ENCODE measurements at places on chromosomes 11 and 22.

DNA sequence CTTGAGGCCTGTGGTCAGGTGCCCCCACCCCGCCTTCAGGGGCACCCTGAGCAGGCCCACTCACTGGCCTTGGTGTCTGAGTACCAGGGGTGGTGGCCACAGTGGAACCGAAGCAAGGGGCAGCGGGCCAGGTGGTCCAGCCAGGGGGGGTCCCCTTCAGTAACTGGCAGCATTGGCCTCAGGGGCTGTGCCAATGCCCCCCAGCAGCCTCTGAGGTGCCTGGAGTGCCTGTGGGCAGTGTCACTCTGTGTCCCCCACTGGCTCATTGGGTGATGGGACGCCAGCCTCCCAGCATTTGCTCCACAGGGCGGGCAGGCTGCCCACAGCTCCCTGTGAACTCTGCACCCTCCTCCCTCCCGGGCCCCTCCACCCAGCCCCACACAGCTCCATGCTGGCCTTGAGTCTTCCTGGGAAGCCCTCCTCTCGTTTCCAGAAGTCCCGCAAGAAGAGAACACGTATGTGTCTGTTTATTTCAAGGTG, 29.5 kb upstream of the CARS1 start:
- peak; percentile 18 for DNase-seq

DNA sequence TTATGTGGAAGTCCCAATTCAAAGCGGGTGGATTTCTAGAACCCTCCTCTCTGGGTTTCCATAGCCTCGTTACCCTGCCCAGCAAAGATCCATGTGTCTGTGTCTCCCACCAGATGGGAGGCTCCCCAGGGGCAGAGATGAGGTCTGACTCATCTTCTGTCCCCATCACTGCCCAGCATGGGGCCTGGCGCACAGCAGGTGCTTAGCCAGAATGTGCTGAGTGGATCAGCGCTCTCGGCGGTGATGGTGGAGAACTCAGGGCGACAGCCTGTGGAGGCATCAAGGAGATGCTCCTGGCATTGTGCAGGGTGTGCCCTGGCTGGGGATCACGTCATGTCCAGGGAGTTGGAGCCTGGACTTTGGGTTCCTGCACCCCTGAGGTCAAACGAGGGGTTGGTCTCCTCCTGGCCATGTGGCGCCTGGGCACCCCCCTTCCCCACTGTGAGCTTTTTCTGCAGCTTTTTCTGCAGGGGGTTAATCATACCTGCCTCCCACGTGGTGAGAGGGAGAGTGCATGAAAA, 46.1 kb upstream of the RFPL3 start:
- DNase-seq = no peak

DNA sequence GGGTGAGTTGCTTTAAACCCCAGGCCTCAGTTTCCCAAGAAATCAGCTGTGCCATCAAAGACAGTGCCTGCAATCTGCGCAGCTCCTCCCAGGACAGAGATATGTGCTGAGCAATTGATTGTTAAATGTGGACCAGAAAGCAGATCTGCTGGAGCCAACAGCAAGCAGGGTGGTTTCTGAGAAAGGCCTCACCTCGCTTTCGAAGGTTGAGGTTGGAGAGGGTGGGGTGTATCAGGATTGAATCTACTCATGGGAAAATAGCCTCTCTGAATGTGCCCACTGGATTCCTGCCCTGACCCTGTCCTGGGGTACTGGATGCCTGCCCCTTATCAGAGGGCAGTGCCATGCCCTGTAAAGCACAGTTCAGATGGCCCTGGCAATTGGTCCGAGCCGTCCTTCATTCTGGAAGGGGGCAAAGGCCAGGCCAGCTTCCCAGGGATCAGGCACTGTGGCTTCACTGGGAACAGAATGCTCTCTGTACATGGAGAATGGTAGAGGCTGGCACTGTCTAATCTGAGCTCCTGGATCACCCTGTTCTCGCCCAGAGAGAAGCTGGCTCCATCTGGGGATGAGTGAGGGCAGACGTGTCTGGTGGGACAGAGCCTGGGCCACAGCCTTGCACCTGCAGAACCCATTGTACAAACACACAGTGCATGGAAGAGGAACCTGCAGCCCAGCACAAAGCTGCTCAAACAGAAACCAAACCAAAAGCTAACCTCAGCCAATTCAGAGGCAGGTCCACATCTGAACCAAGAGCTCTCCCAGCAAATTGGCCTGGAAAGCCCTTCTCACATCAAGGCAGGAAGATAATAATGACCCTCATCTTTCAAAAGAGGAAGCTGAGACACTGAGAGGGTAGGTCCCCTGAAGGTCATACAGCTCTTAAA, 15.2 kb downstream of the DHCR7 start:
- no peak for DNase-seq

- DNase-seq = peak; percentile 7
Measured at GRCh38 chr22:48746789-48747425, 1080.8 kb downstream of the BRD1 start.

- DNase-seq = no peak
Measured at GRCh38 chr11:4063348-4063747, 31.3 kb upstream of the RRM1 start.

DNA sequence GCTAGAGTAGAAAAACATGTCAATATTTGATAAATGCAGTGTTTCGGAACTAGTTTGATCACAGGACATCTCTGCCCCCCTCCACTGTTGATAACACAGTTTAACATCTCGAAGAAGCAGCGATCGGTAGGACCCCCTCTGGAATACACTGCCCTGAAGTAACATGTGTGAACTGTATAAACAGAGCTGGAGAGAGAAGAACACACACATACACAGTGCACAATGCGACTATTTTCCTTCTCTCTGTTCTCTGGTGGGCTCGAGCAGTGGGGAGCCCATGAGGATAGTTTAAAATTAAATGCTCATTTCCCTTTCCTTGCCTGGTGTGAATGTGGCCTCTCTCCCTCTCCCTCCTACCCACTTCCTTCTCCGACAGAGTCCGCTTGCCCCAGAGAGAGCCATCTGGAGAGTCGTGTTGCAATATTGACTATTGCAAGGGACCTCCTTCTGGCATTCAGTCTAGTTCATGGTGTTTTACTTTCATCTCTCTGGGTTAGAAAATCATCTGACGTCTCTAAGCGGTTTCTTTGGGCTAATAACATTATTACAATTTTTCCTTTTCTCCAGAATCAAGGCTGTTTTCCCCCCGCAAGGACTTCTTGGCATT, 51.6 kb upstream of the BARX2 start:
- peak; percentile 47 for DNase-seq
